ENCODE measurements at places on chromosomes 12 and 14. TPM values are rescaled to one million over a fixed set of nuclear protein-coding genes. Genes with fewer than 3 reads are reported as not detected.

IQSEC3 gene
- not detected for total RNA-seq

INSM2 gene
- total RNA-seq, result not detected

PHC1 gene
- total RNA-seq, result 23.4 TPM

PGF gene
- 129 TPM for total RNA-seq

RNASE4 gene
- total RNA-seq, result 28.3 TPM

MGAT4C gene
- total RNA-seq, result not detected

NANOG gene
- not detected for total RNA-seq

THTPA gene
- total RNA-seq, result 24.2 TPM

RHOJ gene
- total RNA-seq, result 1.8 TPM

SERPINA10 gene
- not detected for total RNA-seq

NCAPD2 gene
- 28.2 TPM for total RNA-seq

NUAK1 gene
- total RNA-seq, result 37.3 TPM

TSPAN19 gene
- not detected for total RNA-seq

LRRC10 gene
- not detected for total RNA-seq

MFAP5 gene
- 206 TPM for total RNA-seq

CHPT1 gene
- 41.2 TPM for total RNA-seq

KRT8 gene
- total RNA-seq, result 0.65 TPM

ENDOU gene
- total RNA-seq, result under 0.01 TPM

SLC2A14 gene
- total RNA-seq, result 0.24 TPM

MNAT1 gene
- total RNA-seq, result 29.9 TPM

OR4L1 gene
- total RNA-seq, result not detected

BCL2L14 gene
- not detected for total RNA-seq

MYL6B gene
- total RNA-seq, result 53.9 TPM
